Aorta (tissue), 5 donors: ENCODE measurements at places on chromosomes 2 and 18. TPM values are rescaled to one million over a fixed set of nuclear protein-coding genes. Genes with fewer than 3 reads are reported as not detected.

The TFPI gene
- 105 TPM for total RNA-seq

The EML6 gene
- 2.6 TPM for total RNA-seq

The EGR4 gene
- not detected for total RNA-seq

The DIPK1C gene
- total RNA-seq, result not detected

The DSG1 gene
- not detected for total RNA-seq

The TXNDC2 gene
- 0.65 TPM for total RNA-seq

The TRPM8 gene
- total RNA-seq, result not detected

GRCh38 chr2:230890646-230891045, 25.9 kb downstream of the ITM2C start:
- DNase-seq, result no peak
- H3K36me3 ChIP-seq, result no peaks in the 10 kb centered on the region
- H3K4me1 ChIP-seq, result no peaks in the 10 kb centered on the region
- no peak overlapping the region for H3K27ac ChIP-seq

GRCh38 chr2:122988395-122989221, 1036.5 kb upstream of the CNTNAP5 start:
- H3K4me3 ChIP-seq, result no peak overlapping the region
- H3K27ac ChIP-seq, result no peak overlapping the region
- H3K36me3 ChIP-seq, result no peaks in the 10 kb centered on the region
- H3K4me1 ChIP-seq, result no peaks in the 10 kb centered on the region

DNA sequence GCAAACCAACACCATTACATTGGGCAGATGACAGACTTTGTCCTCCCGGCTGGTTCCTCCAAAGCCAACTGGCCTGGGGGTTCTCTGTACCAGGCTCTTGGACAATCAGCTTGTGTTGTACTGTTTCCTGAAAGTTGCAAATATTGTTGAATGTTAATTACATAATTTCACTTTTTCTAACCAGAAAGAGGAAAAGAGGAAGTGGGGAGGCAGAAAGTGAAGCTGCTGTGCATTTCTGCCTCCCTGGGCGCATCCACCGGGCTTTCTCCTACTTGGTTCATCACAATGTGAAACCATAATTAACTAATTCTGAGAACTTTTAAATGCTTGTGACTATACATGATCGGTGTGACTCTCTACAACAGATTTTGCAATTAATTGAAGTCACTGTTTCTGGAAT, 10.1 kb downstream of the TWIST2 start:
- DNase-seq, result no peak
- H3K27ac ChIP-seq, result no peak overlapping the region
- no peaks in the 10 kb centered on the region for H3K4me1 ChIP-seq

GRCh38 chr2:167331636-167332232, 443.5 kb downstream of the XIRP2 start:
- H3K27ac ChIP-seq, result no peak overlapping the region
- no peaks in the 10 kb centered on the region for H3K27me3 ChIP-seq
- no peaks in the 10 kb centered on the region for H3K36me3 ChIP-seq
- no peak overlapping the region for H3K4me3 ChIP-seq
- no peak for DNase-seq

DNA sequence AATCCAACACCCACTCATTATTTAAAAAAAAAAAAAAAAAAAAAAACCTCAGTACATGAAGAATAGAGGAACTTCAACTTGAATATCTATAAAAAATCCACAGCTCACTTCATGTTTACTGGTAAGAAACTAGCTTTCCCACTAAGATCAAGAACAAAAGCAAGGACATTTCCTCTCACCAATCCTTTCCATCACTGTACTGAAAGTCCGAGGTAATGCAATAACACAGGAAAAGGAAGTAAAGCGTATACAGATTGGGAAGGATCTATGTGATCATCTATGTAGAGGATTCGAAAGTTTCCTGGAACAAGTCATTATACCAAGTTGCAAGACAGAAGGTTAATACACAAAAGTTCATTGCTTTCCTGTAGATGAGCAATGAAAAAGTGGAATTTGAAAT, 63.2 kb downstream of the ROCK2 start:
- H3K4me3 ChIP-seq, result no peak overlapping the region
- H3K27ac ChIP-seq, result no peak overlapping the region
- H3K36me3 ChIP-seq, result peaks cover 4% of the 10 kb centered on the region
- H3K27me3 ChIP-seq, result no peaks in the 10 kb centered on the region
- H3K4me1 ChIP-seq, result no peaks in the 10 kb centered on the region

DNA sequence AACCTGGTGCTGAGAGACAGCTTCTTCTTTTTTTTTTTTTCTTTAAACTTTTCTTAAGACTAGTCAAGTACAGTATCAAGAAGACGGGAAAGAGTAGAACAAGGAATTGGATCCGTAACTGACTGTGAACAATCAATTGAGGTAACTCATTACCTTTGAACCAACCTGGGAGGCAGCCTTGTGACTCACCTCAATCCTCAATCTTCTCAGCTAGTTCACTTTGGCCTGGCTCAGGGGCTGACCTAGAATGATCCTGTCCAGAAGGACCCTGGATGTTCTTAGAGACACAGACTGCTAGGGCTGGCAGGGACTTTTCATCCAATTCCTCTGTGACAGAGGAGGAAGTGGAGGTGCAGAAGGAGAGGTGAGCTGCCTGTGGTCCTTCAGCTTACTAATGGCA, 1.5 kb upstream of the LTBP1 start:
- DNase-seq, result no peak
- no peak overlapping the region for H3K4me3 ChIP-seq
- no peaks in the 10 kb centered on the region for H3K4me1 ChIP-seq

DNA sequence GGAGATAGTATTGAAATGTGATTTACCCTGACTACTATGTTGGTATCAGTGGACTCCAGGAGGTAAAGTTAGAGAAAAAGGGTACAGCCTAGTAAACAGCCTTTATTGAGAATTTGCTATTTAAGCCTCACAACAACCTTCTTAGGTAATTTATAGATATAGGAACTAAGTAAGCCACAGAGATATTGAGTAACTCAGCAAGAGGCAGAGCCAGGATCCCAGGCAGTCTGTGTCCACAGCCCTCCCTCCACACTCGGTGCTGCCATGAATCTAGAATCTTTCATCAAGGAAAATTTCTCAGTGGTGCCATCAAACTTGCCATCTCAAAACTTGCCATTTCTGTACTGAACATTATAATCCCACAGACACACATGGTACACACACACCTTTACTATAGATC, 170.9 kb downstream of the CAPN13 start:
- no peaks in the 10 kb centered on the region for H3K36me3 ChIP-seq
- H3K27me3 ChIP-seq, result no peaks in the 10 kb centered on the region
- DNase-seq, result no peak
- H3K27ac ChIP-seq, result no peak overlapping the region
- no peak overlapping the region for H3K4me3 ChIP-seq
- H3K4me1 ChIP-seq, result no peaks in the 10 kb centered on the region

- H3K36me3 ChIP-seq, result no peaks in the 10 kb centered on the region
- H3K27ac ChIP-seq, result no peak overlapping the region
- DNase-seq, result no peak
- H3K27me3 ChIP-seq, result no peaks in the 10 kb centered on the region
- H3K4me3 ChIP-seq, result no peak overlapping the region
Measured at GRCh38 chr2:237126519-237127174, 41.0 kb downstream of the COPS8 start.

DNA sequence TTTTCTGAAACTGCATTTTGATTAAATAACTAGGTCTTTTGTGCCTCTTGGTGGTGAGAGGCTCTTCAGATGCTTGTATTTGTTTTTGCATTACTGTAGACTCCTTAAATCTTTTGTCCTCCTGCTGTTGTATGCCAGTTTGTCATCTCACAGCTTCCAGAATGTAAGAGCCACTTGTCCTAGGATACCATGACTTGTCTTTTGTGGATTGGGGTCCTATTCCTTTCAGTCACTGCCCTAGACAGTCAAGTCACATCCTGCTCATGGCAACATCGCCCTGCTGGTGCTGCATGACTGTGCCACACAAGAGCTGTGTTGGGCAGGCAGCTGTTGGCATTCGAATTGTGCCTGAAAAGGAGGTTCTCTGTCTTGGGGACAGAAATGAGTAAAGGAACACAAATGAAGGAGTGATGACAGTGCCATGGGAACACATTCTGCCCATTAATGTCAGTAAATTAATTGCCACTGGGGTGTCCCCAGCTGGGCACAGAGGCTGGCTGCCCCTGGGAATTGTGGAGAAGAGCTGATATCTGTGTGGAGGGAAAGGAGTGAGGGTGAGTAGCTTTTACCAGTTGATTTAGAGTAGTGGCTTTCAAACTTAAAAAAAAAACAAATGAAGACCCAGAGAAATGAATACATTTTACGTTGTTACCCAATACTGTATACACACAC, 140.3 kb downstream of the ARL6IP6 start:
- no peak overlapping the region for H3K4me3 ChIP-seq
- no peak overlapping the region for H3K27ac ChIP-seq
- no peaks in the 10 kb centered on the region for H3K27me3 ChIP-seq
- no peaks in the 10 kb centered on the region for H3K36me3 ChIP-seq
- no peak for DNase-seq
- no peaks in the 10 kb centered on the region for H3K4me1 ChIP-seq

DNA sequence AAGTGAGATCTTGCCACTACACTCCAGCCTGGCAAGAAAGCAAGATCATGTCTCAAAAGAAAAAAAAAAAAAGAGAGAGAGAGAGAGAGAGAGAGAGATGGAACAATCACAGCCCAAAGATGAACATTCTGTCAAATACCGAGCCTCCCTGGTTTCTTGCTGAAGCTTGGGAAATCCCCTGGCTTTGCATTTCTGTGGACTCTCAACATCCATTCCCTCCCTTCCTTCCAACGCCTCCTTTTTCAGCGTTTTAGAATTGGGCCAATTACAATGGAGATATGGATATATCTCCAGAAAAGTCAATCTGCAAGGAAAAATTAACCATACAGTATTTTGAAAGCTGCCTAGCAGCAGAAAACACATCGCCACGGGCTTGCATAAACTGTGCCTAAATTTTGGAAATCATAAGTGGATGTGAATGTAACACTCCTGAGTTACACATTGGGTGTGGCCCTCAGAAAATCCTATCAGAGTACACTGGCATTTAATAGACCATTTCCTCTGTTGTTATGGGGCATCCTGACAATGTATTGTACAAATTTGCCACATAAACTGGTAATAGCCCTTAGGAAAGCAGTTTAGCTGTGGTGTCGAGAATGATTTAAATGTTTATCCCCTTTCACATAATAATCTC, 67.2 kb upstream of the PHLPP1 start:
- H3K27me3 ChIP-seq, result no peaks in the 10 kb centered on the region
- no peak overlapping the region for H3K27ac ChIP-seq
- H3K4me3 ChIP-seq, result no peak overlapping the region
- no peaks in the 10 kb centered on the region for H3K4me1 ChIP-seq
- no peak for DNase-seq

- no peaks in the 10 kb centered on the region for H3K27me3 ChIP-seq
- no peak overlapping the region for H3K4me3 ChIP-seq
- DNase-seq, result no peak
- H3K36me3 ChIP-seq, result no peaks in the 10 kb centered on the region
Measured at GRCh38 chr2:226691255-226691654, 108.4 kb downstream of the IRS1 start.

GRCh38 chr2:27967076-27967475, 76.5 kb downstream of the BABAM2 start:
- H3K27me3 ChIP-seq, result no peaks in the 10 kb centered on the region
- DNase-seq, result no peak
- H3K36me3 ChIP-seq, result no peaks in the 10 kb centered on the region
- H3K4me3 ChIP-seq, result no peak overlapping the region
- no peak overlapping the region for H3K27ac ChIP-seq
- H3K4me1 ChIP-seq, result no peaks in the 10 kb centered on the region

DNA sequence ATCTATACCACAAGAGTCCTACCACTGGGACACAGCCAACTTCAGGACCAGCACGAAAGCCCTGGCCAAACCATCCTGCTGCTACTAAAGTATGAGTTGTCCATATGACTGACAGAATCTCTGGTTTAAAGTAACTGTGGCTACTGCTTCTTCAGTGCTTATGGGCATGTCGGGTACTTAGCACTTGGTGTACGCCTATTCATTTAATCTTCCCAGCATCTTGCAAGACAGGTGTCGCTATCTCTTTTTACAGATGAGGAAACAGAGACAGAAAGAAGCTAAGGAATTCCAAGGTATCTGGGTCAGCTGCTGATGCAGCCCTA, 203.4 kb upstream of the ID2 start:
- no peaks in the 10 kb centered on the region for H3K27me3 ChIP-seq
- H3K4me1 ChIP-seq, result no peaks in the 10 kb centered on the region
- H3K36me3 ChIP-seq, result no peaks in the 10 kb centered on the region
- no peak for DNase-seq

- H3K36me3 ChIP-seq, result no peaks in the 10 kb centered on the region
- no peak overlapping the region for H3K4me3 ChIP-seq
- no peak overlapping the region for H3K27ac ChIP-seq
- H3K4me1 ChIP-seq, result no peaks in the 10 kb centered on the region
- no peaks in the 10 kb centered on the region for H3K27me3 ChIP-seq
Measured at GRCh38 chr2:232926431-232926939, 56.4 kb downstream of the SNORC start.

DNA sequence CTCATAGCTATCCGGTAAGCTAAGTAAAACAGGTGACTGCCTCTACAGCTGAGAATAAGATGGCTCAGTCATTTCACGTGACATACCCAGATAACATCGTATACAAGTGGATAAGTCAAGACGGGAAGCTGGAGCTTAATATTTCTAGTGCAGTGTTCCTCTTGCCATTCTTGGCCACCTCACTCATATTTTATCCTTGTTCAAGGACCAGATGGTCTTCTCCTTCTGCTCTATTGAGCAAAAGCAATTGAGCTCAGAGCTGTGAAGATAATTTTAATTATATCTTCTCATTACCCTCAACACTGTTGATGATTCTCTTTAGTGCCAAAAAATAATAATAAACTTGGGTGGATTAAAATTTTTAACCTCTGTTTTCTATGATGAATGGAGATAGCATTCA, 201.1 kb downstream of the DCC start:
- no peaks in the 10 kb centered on the region for H3K36me3 ChIP-seq
- H3K4me3 ChIP-seq, result no peak overlapping the region
- no peaks in the 10 kb centered on the region for H3K4me1 ChIP-seq

DNA sequence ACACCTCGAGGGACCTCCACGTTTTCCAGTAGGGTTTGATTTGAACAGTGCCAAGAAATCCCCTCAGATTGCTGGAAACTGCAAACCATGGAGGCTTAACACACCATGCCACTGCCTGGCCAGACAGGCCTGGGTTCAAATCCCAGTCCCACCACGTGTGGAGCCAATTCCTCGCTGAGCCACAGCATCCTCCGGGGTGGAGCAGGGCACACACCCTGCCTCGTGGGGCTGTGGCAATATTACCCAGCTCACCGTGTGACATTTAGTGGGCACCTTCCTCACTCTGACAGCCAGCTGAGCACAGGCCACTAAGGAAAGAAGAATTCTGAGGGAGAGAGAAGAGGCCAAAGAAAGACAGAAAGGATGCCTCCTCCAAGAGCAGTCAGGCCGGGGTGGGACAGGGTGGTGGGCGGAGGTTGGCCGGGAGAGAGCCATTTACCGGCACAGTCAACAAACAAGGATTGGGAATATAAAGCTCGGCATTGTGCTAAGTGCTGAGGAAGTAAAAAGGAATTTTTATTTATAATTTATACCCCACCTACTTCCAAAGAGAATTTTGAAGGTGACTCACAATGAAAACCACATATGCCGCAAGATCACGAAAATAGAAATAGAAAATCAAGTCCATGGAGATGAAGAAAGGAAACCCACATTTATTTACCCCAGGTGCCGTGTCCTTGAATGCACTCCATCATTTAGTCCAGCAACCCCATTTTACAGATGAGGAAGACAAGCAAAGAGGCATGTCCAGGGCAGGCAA, 111.5 kb downstream of the MCFD2 start:
- H3K27ac ChIP-seq, result no peak overlapping the region
- no peaks in the 10 kb centered on the region for H3K36me3 ChIP-seq
- H3K27me3 ChIP-seq, result no peaks in the 10 kb centered on the region
- DNase-seq, result peak; percentile 82
